ENCODE measurements at places on chromosomes 12 and 14.

- no peak for DNase-seq
Measured at GRCh38 chr14:95541346-95541745, 6.5 kb downstream of the GLRX5 start.

GRCh38 chr14:67778792-67779191, 37.6 kb downstream of the ZFYVE26 start:
- no peak for DNase-seq

- no peak for DNase-seq
Measured at GRCh38 chr14:30354439-30354838, 204.5 kb upstream of the G2E3 start.

GRCh38 chr12:49540229-49541139, 1.7 kb downstream of the KCNH3 start:
- DNase-seq: no peak

DNA sequence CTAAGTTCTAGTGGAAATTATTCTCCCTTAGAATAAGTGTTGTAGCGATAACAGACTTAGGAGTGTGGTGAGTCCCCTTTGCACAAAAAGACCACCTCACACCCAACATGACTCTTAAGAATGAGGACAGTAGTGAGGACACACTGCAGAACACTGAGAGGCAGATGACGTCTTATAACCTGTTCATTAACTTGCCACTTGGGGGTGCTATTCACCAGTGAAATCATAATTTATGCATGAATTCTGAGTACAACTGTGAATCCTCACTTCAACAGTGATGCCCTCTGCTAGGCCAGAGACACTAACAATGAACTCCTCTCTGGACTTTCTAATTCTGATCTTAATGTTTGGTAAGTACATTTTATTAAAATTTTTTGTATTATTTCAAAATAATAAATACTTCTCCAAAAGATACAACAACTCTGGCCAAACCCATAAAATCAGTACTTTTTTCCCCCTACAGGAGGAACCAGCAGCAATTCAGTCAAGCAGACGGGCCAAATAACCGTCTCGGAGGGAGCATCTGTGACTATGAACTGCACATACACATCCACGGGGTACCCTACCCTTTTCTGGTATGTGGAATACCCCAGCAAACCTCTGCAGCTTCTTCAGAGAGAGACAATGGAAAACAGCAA, 274.7 kb downstream of the DAD1 start:
- no peak for DNase-seq

- no peak for DNase-seq
Measured at GRCh38 chr12:71183846-71184245, 26.0 kb upstream of the TSPAN8 start.

DNA sequence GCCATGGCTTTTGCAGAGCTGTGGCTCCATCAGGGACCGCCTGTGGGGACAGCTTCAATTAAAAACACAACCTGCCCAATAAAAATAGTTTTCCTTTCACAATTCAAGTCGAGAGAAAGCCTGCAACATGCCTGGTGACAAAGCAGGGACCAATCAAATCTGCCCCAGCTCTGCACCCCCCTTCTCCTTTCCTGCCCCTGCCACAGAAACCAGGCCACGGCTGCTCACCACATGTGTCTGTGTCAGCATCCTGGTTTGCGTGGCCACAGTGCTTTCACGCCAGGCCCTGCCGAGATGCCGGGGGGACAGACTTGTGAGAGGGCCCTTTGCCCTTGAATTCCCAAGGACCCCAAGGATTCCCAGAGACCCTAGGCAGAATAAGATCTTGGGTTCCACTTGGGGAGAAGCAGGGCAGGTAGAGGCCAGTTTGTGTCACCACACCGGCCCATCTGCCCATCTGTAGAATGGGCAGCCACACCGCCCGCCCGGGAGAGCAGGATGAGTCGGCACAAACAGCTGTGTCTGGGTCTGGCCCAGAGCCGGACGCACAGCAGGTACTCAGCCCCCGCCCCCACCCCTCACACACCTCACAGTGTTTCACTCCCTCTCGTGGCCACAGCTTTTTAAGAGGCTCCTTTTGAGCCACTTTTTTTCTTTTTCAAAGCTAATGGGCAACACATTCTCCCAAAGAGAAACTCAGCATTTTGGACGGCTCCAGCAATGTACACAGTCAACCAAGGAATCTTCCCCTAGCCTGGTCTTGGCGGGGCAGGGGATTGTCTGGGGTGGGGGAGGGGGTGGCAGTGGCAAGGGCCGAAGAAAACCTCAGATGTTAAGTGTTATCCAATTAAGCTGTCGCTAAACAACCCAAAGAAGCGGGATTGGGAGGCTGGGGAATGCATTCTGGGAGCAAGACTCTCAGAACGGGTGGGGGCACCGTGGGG, 41.5 kb downstream of the BCL11B start:
- no peak for DNase-seq

DNA sequence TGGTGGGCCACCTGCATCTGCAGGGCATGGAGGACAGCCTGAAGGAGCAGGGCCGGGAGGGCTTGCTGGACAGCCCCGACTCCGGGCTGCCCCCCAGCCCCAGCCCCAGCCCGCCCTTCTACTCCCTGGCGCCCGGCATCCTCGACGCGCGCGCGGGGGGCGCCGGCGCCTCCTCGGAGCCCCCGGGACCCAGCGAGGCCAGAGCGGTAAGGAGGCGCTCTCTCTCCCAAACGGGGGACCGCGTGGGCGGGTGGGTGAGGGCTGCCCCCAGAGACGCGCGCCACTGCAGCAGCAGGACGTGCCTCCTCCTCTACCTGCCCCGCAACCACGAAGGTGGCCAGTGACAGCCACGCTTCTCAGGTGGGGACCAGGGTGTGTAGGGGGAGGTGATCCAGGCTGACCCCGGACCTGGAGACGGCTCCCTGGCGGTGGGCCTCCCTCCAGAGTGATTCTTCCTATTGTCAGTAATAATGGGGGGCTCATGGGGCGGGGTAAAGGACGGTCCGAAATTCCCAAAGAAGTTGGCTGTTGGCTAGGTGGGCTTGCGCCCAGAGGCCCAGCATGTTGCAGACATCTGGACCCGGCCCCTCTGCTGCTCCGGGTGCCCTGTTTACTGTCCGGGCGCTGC, 652 bp downstream of the RFLNA start:
- no peak for DNase-seq

DNA sequence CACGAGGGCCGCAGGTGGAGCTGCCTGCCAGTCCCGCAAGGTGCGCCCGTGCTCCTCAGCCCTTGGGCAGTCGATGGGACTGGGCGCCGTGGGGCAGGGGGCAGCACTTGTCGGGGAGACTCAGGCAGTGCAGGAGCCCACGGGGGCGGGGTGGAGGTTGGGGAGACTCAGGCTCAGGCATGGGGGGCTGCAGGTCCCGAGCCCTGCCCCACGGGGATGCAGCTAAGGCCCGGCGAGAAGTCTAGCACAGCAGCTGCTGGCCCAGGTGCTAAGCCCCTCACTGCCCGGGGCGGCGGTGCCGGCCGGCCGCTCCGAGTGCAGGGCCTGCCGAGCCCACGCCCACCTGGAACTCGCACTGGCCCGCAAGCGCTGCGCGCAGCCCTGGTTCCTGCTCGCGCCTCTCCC, 39.2 kb upstream of the P2RX7 start:
- DNase-seq: no peak

- DNase-seq: no peak
Measured at GRCh38 chr12:64707362-64707761, 51.8 kb downstream of the GNS start.

All from D721Med (cell line).